ENCODE measurements at places on chromosomes 5 and 9. TPM values are rescaled to one million over a fixed set of nuclear protein-coding genes. Genes with fewer than 3 reads are reported as not detected.

DNA sequence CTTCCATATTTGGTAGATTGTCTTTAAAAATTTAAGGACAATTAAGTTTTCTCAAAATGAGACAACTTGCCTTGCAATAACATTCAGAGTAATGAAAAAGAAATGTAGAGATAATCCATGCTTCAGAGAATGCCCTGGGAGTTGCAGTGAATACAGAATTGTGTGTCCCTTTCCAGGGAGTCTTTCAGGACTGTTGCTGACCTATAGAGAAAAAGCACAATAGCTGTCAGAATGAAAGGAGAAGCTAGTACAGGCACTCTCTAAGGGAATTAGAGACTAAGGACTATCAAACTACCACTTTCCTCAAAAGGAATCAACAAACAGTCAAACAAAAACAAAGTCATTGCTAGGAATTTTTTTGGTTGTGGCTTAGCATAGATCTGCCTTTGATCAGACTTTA is 93.0 kb downstream of the CCDC192 start:
- H3K27ac ChIP-seq, result no peak overlapping the region
- H3K4me1 ChIP-seq, result no peaks in the 10 kb centered on the region
- H3K36me3 ChIP-seq, result no peaks in the 10 kb centered on the region
- H3K27me3 ChIP-seq, result no peaks in the 10 kb centered on the region

DNA sequence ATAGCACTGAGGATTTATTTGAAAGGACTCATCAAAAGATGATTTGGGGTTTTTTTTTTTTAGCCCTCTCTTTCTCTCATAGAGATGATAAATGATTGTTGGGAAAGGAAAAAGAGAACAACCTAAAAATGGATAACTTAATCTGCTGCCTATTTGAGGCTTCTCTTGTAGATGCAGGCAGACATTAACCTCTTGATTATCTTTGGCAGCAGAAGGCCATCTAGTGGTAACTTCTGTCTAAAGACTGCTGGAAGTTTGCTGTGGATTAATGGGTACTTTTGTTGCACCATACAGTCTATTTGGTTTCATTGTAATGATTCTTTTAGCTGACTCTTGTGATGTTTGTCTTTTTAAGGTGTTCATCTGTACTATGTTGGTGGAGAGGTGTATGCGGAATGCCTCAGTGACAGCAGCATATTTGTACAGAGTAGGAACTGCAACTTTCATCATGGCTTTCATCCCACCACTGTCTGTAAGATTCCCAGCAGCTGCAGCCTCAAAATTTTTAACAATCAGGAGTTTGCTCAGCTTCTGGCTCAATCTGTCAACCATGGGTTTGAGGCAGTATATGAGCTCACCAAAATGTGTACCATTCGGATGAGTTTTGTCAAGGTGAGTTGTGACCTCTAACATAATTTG is 18.8 kb downstream of the SMIM32 start:
- no peaks in the 10 kb centered on the region for H3K27me3 ChIP-seq
- no peaks in the 10 kb centered on the region for H3K4me1 ChIP-seq
- no peak overlapping the region for H3K27ac ChIP-seq
- H3K36me3 ChIP-seq, result peaks cover 4% of the 10 kb centered on the region
- no peak for DNase-seq

The PCDHGA7 gene
- 6.1 TPM for total RNA-seq

The WDR70 gene
- total RNA-seq, result 54.8 TPM

DNA sequence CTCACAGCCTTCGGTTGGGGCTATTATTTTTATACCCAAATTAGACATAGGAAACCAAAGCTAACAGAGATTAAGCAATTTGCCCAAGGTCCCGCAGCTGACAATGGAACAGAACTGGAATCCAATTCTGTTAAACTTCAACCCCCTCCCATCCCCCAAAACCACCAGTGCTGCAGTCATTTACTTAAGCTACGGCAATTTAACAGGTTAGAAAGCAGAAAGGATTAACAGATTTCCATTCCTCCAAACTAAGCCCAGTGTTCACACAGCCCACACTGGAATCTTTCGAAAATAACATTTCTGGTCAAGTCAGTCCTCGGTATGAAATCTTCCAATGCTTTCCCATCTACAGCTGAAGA is 1023.1 kb upstream of the DMAC1 start:
- H3K27ac ChIP-seq, result no peak overlapping the region
- no peaks in the 10 kb centered on the region for H3K4me1 ChIP-seq
- no peaks in the 10 kb centered on the region for H3K27me3 ChIP-seq
- H3K36me3 ChIP-seq, result no peaks in the 10 kb centered on the region
- no peak for DNase-seq

DNA sequence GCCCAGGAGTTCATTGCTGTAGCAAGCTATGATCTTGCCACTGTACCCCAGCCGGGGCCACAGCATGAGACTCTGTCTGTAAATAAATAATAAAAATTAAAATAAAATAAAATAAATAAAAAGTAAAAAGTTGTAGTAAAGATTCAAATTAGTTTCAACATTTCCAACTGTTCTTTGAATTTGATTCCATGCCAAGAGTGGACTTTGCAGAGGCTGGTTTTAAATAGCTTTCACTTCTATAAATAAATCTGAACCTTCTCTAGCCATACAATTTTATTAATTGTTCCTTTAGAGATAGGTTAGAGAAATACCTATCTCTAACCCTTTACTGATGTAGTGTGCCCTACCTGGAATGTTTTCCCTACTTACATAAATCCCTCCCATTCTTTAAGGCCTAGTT is 129.7 kb upstream of the SLIT3 start:
- no peaks in the 10 kb centered on the region for H3K27me3 ChIP-seq
- peaks cover 3% of the 10 kb centered on the region for H3K4me1 ChIP-seq
- DNase-seq, result no peak
- no peaks in the 10 kb centered on the region for H3K36me3 ChIP-seq

- peaks cover 7% of the 10 kb centered on the region for H3K27me3 ChIP-seq
- no peak overlapping the region for H3K4me3 ChIP-seq
- no peak for DNase-seq
- H3K4me1 ChIP-seq, result no peaks in the 10 kb centered on the region
- no peak overlapping the region for H3K27ac ChIP-seq
Observed at GRCh38 chr5:600886-601541, 11.1 kb upstream of the CEP72 start.

The PPP3R2 gene
- total RNA-seq, result 0.61 TPM

- peak overlapping the region; percentile 94 for H3K27ac ChIP-seq
- no peak for DNase-seq
- no peaks in the 10 kb centered on the region for H3K27me3 ChIP-seq
Observed at GRCh38 chr9:124280176-124280691, 22.5 kb downstream of the NEK6 start.

The CCIN gene
- total RNA-seq, result 0.40 TPM
